Activated T-helper 1 cell treated with anti-CD3 and anti-CD28 coated beads, Interleukin-2, amount 50 U/mL, for 16 hours (primary cell): ENCODE measurements at places on chromosomes 5 and 9.

DNA sequence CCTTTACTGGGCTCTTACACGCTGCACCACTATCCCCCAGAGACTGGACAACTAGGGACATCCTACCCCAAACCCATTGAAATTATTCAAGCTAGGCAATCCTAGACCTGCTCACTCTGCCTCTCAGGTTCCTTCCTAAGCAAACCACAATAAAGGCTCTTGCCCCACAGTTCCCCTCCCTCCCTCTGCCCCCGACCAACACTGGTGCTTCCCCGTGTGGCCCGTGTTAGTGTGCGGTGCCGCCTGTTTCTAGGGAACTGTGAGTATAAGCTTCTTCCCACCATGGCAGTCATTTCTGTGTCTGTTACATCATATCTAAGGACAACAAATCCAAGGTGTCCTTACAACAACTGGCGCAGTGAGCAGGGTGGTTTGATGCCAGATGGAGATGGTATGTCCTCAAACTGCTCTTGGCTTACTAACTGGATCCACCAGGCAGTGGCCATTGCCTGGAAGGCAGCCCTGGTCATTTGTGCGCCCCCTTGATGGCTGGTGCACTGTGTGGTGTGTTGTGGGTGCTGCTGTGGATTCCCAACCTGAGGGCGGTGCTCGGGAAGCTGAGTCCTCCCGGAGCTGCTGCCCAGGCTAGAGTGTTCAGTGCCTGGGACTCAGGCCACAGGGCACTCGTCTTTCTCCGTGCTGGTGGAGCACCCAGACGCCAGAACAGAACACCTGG is 8.4 kb upstream of the MXD3 start:
- DNase-seq, result no peak

DNA sequence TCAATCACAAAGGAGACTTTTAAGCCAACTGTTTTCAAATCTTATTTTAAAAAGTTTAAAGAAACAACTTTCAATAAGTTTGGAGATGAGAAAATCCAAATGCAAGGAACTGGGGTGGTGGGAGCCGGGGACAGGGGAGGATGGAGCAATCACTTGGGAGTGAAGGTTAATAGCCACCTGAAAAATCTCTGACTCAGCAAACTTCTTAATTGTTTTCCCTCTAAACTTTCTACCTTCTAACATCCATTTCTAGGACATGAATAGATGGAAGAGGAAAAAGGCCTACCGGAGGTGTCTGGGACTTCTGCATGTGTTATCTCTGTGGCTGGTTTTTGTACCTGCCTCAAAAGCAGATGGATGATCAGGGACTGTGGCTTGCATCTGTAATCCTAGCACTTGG is 360.6 kb downstream of the OSTF1 start:
- no peak for DNase-seq

DNA sequence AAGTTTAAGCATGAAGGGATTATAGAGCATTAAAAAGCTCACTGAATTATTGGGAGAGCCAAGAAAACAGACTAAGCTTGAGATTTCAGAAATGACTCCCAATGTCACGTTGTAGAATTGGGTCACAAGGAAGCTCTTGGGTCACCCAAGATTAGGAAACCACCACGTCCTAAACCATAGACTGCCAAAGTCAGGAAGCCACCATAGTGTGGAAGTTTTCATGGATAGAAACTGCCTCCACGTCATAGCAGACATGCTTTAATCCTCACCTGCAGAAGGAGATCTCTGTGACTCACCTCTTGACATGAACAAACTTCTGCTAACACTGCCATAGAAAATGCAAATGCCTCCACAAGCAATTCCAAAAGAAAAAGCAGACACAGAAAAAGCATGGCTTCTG is 106.3 kb downstream of the SLC1A3 start:
- DNase-seq, result no peak

DNA sequence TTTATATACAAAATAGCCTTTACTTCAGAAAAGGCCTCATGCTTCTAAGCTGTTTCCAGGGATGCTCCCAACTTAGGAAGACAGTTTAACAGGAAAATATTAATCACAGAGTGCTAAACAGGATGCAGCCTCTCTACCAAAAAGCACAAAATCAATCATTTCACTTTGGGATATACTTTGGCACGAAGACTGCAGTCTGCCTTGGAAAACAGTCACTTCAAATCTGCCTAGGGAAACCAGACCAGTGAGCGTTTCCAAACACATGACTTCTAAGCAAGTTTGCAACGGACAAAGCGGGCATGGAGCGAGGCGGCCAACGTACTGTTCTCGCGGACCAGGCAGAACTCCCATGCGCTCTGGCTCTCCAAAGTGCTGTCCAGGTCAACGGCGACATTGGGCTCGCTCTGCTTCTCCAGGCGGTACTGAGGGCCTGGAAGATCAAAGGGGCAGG is 201.0 kb downstream of the MAPKAP1 start:
- no peak for DNase-seq

GRCh38 chr9:133921866-133922265 is 70.3 kb downstream of the VAV2 start:
- DNase-seq, result no peak

- DNase-seq, result no peak
Measured at GRCh38 chr9:26172301-26172700, 494.1 kb upstream of the TUSC1 start.

- DNase-seq, result no peak
Measured at GRCh38 chr5:140266471-140267200, 36.3 kb downstream of the PFDN1 start.

DNA sequence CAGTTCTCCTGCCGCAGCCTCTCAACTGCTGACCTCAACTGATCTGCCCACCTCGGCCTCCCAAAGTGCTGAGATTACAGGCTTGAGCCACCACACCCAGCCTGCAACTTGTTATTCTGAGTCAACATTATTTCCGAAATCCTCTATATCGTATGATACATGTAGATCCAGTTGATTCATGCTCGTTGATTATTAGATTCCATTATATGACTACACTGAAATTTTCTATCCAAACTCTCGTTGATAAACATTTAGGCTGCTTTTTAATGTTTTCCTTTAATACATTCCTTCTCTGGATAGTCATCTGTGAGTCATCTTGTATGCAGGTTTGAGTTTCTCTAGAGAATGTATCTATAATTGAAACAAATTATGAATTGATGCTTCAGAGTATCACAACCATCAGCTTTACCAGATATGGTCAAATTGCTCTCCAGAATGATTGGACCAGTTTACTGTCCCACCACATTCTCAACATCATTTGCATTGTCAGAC is 4.1 kb downstream of the CDK7 start:
- DNase-seq, result no peak

DNA sequence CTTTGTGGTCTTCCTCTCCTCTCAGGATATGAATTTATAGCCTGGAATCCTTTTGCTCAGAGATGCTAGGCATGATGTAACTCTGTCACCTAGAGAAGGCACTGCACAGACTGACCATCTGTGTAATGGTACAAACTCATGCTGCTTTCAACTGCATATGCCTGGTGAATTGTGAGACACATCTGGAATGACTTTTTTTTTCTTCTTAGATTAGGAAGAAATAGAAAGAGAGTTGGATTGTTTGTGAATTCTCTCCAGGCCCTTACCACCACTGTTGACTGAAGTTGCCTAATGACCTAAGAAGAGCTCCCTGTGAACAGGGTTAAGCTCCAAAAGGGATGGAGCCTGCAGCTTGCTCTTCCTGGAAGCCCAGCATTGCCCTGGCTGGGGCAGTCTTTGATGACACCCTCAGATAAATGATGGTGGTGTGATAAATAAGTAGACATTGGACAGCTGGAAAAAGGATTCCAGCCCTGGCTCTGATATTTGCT is 47.8 kb upstream of the TRIM32 start:
- DNase-seq, result no peak

DNA sequence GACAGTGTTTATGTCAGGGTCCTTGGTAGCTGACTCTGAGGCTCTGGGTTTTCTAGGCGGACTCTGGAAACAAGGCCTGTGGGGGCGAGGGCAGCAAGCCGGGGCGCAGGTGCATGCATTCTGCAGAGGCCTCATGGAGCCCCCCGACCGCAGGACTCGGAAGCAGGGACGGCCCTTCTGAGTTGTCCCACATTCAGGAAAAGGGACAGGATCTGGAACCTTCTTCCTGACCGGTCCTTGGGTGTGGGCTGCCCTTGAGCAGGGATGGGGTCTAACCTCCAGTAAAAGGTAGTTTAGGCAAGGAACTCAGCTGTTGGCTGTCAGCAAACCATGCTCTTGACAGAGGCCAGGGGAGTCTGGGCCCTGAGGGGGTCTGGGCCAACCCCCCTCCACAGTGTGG is 7.4 kb upstream of the COL5A1 start:
- no peak for DNase-seq

DNA sequence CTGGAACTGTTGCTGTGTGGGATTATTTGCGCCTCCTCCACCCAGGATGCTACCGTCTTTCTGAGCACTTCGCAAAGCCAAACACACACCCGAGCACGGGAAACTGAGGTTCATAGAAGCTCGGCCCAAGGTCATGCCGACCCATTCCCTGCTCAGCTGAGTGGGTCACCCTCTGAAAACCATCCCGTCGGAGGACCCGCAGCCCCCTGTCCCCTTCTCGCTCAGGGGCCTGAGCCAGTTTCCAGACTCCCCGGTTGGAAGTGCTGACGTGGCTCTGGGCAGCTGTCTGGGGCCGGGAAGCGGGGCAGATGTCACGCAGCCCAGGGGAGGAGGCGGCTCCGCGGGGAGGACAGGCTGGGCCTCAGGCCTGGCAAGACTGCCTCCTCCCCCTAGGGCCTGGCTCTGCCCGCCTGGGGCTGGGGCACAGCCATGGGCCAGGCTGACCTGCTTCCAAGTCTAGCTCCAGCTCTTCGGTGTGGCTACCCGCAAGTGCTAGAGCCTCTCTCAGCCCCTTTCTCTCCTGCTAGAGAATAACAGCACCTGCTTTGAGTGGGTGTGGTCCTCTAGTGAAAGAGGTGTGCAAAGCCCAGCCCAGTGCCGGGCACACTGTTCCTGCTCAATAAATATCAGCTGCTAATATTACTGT is 9.9 kb upstream of the CXXC5 start:
- DNase-seq, result no peak

DNA sequence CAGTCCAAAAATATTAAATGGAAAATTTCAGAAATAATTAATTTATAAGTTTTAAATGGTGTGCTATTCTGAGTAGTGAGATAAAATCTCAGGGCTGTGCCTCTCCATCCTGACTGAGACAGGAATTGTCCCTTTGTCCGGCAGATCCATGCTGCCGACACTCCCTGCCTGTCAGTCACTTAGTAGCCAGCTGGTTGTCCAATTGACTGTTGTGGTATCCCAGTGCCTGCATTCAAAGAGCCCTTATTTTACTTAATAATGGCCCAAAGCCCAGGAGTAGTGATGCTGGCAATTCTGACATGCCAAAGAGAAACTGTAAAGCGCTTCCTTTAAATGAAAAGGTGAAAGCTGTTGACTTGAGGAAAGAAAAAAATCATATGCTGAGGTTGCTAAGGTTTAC is 157.5 kb downstream of the ENC1 start:
- DNase-seq, result no peak

- DNase-seq, result no peak
Measured at GRCh38 chr9:129612815-129613519, 7.9 kb downstream of the C9orf50 start.

DNA sequence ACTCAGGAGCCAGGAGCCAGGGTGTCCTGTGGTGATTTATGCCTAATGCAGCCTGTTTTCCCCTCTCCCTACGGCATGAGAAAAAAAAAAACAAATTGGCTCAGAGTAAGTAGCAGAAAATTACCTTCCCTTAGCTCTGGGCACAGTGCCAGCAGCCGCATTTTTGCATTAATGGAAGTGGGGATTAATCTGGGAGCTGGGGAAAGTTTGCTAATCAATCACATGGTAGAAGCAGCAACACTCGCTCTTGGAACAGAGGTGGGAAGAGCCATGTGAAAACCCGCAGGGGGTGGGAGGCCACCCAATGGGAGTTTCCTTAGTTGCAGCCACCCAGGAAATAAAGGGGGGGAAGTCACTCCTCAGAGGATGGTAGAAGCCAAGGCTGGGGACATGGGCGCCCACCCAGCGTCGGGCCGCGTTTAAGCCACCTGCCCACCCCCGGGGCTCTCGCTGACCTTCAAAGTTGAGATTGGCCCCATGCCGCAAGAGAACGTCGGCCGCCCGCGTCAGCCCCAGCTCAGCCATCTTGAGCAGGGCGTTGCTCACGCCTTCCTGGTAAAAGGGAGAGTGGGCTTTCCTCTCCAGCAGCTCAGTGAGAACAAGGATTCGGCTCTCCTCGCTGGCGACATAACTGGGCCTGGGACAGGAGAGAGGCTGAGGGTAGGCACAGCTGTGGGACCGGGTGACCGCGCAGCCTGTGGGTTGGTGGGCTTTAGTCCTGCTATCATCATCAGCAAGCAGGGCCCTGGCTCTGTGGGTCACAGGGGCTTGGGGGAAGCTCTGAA is 1.7 kb downstream of the ASB6 start:
- no peak for DNase-seq

DNA sequence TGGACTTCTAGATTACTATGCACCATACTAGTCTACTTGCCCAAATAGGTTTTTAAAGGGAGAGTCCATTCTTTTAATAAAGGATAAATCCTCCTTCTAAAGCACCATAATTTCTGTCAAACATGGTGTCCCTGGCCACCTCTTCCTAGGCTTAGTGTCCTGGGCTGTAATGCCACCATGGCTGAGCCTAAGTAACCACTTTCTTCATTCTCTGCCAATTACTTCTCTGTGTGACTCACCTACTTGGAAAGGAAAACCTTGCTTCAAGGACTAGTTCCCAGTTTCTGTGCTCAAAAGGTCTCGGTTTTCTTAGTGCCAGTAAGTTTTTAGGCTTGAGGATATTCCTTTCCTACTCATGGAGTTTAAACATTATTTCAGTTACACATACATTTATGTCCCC is 273.4 kb downstream of the DENND1A start:
- no peak for DNase-seq
